Endothelial cell (in vitro differentiated cells): ENCODE measurements at places on chromosomes 11 and 22.

GRCh38 chr11:126082251-126083109 is 19.8 kb upstream of the CDON start:
- H3K27ac ChIP-seq: no peak overlapping the region
- DNase-seq: no peak
- no peaks in the 10 kb centered on the region for H3K36me3 ChIP-seq
- H3K4me3 ChIP-seq: no peak overlapping the region
- no peaks in the 10 kb centered on the region for H3K27me3 ChIP-seq

- peak overlapping the region; percentile 25 for H3K27ac ChIP-seq
- peaks cover 7% of the 10 kb centered on the region for H3K27me3 ChIP-seq
- no peaks in the 10 kb centered on the region for H3K4me1 ChIP-seq
- no peak for DNase-seq
- H3K4me3 ChIP-seq: no peak overlapping the region
- H3K36me3 ChIP-seq: no peaks in the 10 kb centered on the region
These were observed 35.2 kb downstream of the SHISAL1 start for GRCh38 chr22:44277386-44278135.

GRCh38 chr22:38120359-38121110 is 10.1 kb upstream of the BAIAP2L2 start:
- no peaks in the 10 kb centered on the region for H3K4me1 ChIP-seq
- H3K36me3 ChIP-seq: no peaks in the 10 kb centered on the region
- peaks cover 12% of the 10 kb centered on the region for H3K27me3 ChIP-seq
- H3K27ac ChIP-seq: no peak overlapping the region
- no peak overlapping the region for H3K4me3 ChIP-seq
- no peak for DNase-seq

- no peak overlapping the region for H3K4me3 ChIP-seq
- H3K4me1 ChIP-seq: peaks cover 9% of the 10 kb centered on the region
- no peak overlapping the region for H3K27ac ChIP-seq
- H3K36me3 ChIP-seq: no peaks in the 10 kb centered on the region
- H3K27me3 ChIP-seq: no peaks in the 10 kb centered on the region
These were observed 58.2 kb downstream of the RRAS2 start for GRCh38 chr11:14300661-14301304.

GRCh38 chr22:28143961-28144745 is 225.1 kb upstream of the PITPNB start:
- DNase-seq: no peak
- no peak overlapping the region for H3K27ac ChIP-seq
- peaks cover 22% of the 10 kb centered on the region for H3K4me1 ChIP-seq
- H3K36me3 ChIP-seq: no peaks in the 10 kb centered on the region
- no peak overlapping the region for H3K4me3 ChIP-seq
- peaks cover 7% of the 10 kb centered on the region for H3K27me3 ChIP-seq

DNA sequence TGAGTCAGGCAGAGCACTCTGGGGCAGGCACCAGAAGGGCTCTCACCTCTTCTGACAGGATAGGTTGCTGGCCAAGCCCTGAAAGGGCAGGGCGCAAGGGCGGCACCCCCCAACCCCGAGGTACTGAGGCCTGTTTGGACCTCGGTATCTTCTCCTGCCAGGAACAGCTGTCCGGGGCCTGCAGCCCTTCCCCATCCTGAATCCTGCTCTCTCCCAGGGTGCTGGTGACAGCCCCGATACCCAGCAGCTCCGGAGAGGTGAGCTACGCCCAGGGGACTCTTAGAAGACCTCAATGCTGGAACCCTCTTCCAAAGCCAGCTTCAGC is 79.1 kb downstream of the PHF21B start:
- H3K27me3 ChIP-seq: peaks cover 5% of the 10 kb centered on the region
- no peak for DNase-seq
- H3K27ac ChIP-seq: no peak overlapping the region
- H3K4me3 ChIP-seq: no peak overlapping the region
- peaks cover 4% of the 10 kb centered on the region for H3K4me1 ChIP-seq

- H3K4me3 ChIP-seq: no peak overlapping the region
- H3K27ac ChIP-seq: no peak overlapping the region
- no peak for DNase-seq
- H3K36me3 ChIP-seq: no peaks in the 10 kb centered on the region
These were observed 3.3 kb downstream of the PLEKHA7 start for GRCh38 chr11:17010851-17011420.
